ENCODE measurements at places on chromosomes 4 and X.
A peak's percentile ranks its signal among the peaks of the same experiment; 100 is the strongest.

GRCh38 chrX:50003467-50003866 is 81.1 kb downstream of the CLCN5 start:
- no peak for DNase-seq

DNA sequence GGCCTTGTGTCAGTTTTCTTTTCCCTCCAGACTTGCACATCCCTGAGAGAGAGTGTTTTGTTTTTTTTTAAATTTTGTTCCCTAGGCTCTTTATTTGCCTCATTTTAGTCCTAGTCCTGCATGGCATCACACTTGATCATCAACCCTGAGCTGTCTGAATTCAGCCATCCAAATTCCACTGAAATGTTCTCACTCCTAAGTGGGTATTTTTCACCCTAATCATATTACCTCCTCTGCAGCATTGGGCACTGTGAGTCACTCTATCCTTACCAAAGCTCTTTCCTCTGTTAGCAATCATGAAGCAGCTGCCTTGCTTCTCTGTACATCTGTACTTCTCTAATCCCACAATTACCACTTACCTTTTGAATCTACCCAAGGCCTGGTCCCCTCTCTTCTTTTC is 356.6 kb upstream of the MAGEB2 start:
- no peak for DNase-seq

DNA sequence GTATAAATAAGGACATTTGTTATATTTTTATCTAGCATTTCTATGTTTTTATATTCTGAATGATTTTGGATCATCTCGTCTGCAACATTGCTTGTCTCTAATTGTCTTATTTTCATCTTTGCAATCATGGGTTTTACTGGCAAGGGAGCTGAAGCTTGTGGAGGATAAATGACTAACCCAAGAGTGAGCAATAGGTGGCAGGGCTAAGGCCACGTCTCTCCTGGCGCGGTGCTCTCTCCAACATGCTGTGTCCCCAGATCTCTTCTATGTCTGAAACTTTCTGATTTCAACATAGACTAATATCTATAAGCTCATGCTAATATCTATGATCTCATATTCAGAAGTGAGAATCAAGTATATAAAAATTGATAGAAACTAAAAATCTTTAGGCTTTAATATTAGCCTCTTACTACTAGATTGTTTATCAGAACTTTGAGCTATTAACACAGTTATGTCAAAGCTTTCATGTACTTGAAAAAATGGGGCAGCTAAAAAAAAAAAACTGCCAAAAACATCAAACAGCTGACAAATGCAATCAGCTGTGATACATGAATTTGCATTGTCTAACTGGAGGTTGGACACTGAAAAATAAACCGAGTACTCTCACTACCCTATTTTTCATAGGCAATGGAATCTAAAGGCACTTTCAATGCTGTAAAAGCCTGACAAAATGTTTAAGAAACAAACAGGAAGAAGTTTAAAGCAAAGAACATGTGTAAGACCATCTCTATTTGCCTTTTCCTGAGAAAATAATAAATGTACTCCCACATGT is 169.2 kb downstream of the TMA16 start:
- DNase-seq = no peak

GRCh38 chr4:166042510-166043055 is 169.5 kb downstream of the TLL1 start:
- no peak for DNase-seq

DNA sequence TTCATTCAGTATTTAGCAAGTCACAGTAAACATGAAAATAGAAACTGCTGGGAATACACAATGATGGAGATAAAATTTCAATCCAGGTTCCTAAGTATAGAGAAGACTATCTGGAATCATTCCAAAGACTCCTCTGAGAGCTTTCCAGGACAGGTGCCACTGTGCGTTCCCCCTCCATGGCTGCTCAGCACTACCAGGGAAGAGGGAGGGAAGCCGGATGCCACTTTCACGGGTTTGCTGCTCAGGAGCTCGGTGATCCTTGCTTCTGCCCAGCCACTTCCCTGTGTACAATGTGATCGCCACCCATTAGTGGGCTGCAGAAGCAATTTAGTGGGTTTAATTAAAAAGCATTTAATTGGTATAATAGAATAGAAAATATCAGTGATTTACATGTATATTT is 94.5 kb downstream of the FNIP2 start:
- no peak for DNase-seq

GRCh38 chrX:33183361-33183760 is 28.0 kb downstream of the DMD start:
- no peak for DNase-seq

GRCh38 chr4:71680706-71681105 is 103.2 kb downstream of the GC start:
- DNase-seq = no peak

DNA sequence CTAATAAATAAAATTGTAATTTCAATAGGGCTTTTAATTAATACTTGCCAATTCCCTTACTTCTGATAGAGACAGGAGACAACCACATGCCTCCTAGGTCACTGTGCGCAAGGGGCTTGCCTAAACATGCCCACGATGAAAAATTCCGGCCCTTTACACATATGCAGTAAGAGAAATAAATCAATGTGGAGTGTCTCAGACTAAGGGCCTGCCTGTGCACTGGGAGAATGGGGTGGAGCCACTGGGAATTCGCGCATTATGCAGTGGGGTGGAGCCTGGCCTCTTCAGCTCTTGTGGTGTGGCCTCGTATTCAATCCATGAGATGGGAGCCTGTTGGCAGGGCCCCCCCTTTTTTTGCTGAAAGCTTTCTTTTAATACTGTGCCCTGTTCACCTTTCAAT is 484.5 kb downstream of the PDGFC start:
- DNase-seq = no peak

- DNase-seq = no peak
Observed at GRCh38 chr4:189548484-189549125, 392.1 kb upstream of the FRG1 start.

- no peak for DNase-seq
Observed at GRCh38 chr4:87011340-87012034, 76.7 kb downstream of the AFF1 start.

DNA sequence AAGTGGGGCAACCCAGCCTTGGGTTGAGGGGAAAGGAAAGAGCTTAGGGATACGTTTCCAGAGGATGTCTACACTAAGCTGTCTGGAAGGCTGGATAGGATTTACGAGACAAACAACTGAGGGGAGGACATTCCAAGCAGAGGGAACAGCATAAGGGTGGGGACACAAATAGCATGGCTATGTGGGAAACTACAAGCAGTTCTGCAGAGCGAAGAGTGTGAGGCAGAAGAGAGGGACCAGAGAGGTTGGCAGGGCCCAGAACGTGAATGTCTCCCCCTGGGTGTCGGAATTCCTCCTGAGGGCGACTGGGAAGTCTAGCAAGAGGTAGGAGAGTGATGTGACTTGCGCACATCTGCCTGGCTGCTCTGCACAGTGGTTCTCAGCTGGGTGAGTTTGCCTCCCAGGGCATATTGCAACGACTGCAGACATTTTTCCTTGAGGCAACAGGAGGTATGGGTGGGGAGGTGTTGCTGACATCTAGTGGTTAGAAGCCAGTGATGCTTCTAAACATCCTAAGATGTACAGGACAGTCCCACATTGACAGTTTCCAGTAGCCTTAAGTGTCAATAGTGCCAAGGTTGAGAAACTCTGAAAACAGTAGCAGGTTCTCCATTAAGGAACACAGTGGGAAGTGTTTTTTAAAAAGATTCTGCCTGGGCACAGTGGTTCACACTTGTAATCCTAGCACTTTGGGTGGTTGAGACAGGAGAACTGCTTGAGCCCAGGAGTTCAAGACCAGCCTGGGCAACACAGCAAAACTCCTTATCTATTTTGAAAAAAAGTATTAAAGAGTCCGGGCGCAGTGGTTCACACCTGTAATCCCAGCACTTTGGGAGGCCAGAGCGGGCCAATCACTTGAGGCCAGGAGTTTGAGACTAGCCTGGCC is 9.2 kb downstream of the NDUFA1 start:
- DNase-seq = no peak

DNA sequence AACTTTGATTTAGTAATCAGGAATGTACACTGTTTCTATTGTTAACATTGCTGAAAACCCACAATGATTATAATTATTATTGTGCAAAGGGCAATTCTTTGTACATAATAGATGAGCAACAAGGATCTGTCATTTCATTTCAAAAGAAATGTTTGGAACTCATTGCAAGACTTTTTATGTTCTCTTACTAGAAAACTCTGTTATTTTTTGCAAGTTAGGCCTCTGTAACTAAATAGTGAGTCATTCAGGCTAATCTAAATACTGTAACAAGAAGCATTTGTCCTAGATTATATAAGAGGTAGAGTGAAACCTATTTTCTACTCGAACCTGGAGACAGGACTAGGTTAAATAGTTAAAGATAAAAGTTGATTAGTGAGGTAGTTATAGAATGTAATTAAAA is 93.2 kb upstream of the FAM47B start:
- no peak for DNase-seq

GRCh38 chrX:26581091-26581490 is 365.1 kb downstream of the MAGEB5 start:
- no peak for DNase-seq

- DNase-seq = no peak
Observed at GRCh38 chr4:25818371-25818871, 44.4 kb downstream of the SEL1L3 start.

- no peak for DNase-seq
Observed at GRCh38 chrX:40467454-40467853, 113.3 kb upstream of the ATP6AP2 start.

DNA sequence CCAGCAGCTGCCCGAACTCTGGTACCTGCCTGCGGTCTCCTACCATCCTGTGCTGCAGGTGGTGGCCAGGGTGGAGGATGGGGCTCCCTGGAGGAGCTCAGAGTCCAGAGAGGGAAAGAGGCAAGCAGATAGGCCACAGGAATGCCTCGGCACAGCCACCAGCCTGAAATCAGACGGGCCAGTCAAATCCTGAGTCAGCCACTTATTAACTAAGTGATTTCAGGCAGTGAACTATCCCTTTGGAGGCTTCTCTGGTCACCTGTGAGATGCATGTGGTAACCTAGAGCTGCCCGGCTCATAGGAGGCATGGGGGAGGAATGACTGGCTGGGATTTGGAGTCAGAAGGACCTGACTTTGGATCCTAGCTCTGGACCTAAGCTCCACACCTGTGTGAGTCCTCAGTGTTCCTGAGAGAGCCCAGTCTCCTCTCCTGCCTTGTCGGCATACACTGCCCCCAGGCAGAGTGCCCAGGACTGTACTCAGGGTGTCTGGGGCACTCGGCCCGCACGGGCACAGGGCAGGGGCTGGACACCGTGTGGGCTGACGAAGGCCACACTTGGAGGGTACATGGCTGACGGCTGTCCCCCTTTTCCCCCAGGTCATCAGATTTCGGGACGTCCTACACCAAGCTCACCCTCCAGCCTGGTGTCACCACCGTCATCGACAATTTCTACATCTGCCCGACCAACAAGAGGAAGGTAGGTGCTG is 96.4 kb upstream of the PSAPL1 start:
- no peak for DNase-seq

- no peak for DNase-seq
Observed at GRCh38 chr4:78899302-78899701, 39.9 kb downstream of the PAQR3 start.

- DNase-seq = no peak
Observed at GRCh38 chr4:182831376-182831775, 85.8 kb downstream of the DCTD start.

- no peak for DNase-seq
Observed at GRCh38 chr4:76782837-76783236, 115.1 kb downstream of the SOWAHB start.

DNA sequence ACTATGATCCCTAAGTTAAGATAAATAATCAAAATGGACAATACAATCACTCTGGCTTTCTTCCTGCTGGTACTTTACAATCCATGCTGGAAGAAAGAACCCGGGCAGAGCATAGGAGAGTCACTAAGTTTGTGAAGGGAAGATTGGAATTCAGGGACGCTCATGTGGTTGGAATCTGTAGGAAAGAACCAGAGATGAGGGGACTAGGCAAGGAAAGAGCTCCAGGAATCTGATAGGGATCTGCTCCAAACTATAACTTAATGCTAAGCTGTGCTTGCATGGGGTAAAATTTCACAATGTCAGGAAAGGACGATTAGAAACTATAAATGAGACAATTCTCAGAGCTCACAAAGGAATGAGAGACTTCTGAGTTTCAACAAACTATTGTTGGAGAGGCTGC is 167.5 kb downstream of the ADGRA3 start:
- DNase-seq = no peak

DNA sequence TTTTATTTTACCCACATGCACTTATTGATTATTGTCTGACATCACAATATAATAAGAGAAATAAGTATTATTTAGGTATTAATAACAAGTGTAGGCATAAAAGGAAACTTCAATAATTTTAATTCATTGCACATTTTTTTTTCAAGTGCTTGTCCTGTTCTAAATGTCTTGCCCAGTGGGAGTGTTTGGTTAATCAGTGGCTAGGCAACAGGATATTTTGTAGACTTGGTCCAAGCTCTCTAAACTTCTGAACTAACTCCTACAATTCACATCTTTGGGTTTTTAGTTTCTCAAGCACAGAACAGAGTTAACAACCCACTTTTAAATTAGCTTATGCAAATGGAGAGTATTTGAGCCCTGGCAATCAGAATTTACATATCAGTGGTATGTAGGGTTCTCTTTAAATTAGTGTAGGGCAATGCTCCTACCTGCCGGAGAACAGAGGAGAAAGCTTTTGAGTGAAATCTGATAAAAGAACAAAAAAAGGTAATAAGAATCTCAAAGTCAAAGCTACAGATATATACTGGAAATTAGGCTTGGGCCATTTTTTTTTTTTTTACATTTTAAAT is 353.5 kb downstream of the ADGRL3 start:
- no peak for DNase-seq

- DNase-seq = no peak
Observed at GRCh38 chr4:155094201-155094820, 114.1 kb upstream of the NPY2R start.

- no peak for DNase-seq
Observed at GRCh38 chr4:171629737-171630136, 183.5 kb upstream of the GALNTL6 start.

DNA sequence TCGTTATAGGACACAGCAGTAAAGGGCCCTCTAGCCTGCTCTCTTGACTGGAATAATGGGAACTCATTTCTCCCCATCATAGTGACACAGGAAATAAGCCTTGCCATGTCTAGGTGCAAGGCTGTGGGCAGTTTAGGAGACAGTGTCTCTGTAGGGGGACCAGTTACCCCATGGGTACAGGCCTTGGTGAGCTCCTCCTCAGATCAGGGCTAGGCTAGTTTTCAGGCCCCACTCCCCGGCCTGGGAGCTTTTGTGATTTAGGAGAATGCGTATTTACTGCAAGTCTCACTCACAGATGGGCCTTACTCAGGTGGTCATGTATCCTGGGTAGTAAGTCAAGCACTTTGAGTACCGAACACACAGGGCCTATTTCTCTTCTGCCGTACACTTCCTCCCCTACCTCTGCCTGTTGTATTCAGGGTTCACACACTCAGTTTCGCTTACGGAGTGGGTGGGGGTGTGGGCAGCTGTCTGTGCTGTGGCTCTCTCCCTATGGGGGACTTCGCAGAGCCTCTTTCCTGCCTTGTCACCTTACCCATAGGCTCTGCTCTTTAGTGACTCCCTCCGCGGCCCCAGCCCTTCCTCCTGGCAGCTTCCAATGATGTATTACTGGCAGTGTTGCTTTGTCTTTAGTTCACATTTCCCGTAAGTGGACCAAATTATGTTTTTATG is 34.2 kb downstream of the FAM193A start:
- peak; percentile 37 for DNase-seq

All from activated CD4-positive, CD25-positive, alpha-beta regulatory T cell treated with anti-CD3 and anti-CD28 coated beads, Interleukin-2, amount 50 U/mL, for 72 hours (primary cell).